SJSA1 (cell line): ENCODE measurements at places on chromosomes 6 and 20.

DNA sequence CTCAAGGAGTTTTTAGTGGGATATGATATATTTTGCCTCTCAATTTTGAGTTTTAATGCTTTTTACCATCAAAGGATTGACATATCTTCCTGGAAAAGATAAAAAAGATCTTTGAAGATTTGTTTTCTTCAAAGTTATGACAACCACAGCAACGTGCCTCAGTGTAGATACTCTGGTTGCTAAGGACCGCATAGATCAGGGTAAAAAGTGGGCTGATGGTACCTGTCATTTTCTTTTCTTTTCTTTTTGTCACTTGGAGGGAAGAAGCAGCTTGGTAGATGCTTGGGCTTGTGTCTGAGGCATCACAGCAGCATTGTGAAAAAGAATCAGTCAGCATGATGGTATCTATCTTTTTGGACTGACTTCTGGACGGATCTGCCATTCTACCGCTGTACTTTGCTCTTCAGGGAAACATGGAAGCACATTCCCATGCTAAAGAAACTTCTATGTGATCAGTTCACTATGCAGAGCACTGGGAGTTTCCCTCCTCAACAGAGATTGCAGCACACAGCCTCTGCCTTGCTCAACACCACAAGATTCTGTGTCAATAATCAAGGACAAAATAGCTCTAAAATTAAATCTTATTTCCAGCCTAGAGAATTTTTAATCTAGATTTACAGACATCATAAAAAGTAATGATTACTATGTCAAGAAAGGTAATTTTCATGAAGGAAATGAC, 54.8 kb upstream of the SGK1 start:
- no peak for DNase-seq

- DNase-seq: no peak
These were observed 73.1 kb upstream of the PLCB4 start for GRCh38 chr20:8995761-8996160.

- no peak for DNase-seq
These were observed 240.8 kb downstream of the ZNF217 start for GRCh38 chr20:53352727-53353440.

- DNase-seq: no peak
These were observed 68.5 kb downstream of the CNKSR3 start for GRCh38 chr6:154441995-154442310.

DNA sequence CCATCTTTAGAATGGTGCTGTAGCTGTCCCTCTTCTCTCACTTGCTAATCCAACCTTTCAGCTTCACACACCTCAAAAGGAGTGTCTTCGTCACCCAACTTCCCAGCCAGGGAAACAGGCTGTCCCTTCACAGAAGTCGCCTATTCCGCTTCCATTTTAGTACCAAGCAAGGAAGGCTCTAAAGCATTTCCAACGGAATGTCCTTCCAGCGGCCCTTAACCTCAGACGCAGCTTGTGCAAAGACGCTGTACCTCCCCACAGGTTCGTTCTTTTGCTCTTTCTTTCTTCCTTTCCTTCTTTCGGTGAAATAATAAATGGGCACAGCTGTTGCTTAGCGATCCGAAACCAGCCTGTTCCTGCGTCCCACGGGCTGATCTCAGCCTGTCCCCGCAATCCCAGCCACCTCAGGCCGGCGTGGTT, 1.5 kb downstream of the PTPRT start:
- DNase-seq: no peak
